SK-MEL-5 (cell line): ENCODE measurements at places on chromosomes 4 and X. TPM values are rescaled to one million over a fixed set of nuclear protein-coding genes. Genes with fewer than 3 reads are reported as not detected.

- DNase-seq, result no peak
Observed at GRCh38 chr4:15423285-15423711, 4.5 kb upstream of the C1QTNF7 start.

Gene CT45A2
- not detected in 2 replicates for total RNA-seq

GRCh38 chr4:181151856-181152255, 1091.3 kb upstream of the TENM3 start:
- no peak for DNase-seq

DNA sequence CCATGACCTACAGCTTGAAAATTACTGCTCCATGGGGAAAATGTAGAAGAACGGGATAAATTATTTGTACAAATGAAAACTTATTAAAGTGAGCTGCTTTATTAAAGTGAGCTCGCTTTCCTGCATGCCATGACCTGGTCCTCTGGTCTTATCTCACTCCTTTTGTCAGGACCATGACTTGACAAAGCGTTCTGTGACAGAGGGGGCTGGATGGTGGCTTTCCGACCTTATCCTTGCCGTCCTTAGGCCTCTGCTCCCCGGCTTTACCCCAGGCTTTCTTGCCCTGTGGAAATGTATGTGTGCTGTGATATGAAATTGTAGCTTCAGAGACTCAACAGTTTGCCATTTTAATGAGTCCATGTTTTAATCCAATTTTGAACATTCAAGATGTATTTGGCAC, 44.0 kb upstream of the FBXW7 start:
- no peak for DNase-seq

DNA sequence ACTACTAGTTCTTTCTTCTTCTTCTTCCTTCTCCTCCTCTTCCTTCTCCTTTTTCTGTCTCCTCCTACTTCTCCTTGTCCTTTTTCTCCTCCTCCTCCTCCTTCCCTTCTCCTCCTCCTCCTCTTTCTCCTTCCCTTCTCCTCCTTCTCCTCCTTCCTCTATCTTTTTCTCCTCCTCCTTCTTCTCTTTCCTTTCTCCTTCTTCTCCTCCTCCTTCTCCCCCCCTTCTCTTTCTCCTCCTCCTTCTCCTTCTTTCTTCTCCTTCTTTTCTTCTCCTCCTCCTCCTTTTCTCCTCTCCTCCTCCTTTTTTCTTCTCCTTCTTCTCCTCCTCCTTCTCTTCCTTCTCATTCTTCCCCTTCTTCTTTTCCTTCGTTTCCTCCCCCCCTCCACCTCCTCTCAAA, 21.8 kb upstream of the NAP1L5 start:
- no peak for DNase-seq

- no peak for DNase-seq
Observed at GRCh38 chr4:138678985-138679746, 336.4 kb upstream of the NOCT start.

DNA sequence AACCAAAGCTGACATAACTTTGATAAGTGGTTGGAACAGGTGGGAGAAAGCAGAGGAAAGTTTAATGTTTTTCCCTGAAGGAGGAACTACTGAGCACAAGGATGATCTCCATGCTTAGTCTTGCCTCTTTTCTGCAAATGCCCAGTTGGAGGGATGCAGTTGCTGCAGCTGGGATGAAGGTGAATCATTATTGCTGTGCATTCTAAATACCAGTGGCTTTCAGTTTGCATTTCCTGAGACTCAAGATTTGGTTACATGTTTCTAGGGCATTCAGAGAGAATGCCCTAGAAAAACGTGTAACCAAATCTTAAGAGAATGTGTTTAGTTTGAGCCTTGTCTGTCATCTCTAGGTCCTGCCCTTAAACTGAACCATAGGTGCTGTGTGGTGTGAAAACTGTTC, 42.2 kb downstream of the METTL14 start:
- DNase-seq, result no peak

GRCh38 chrX:15143050-15143824, 126.6 kb downstream of the ASB9 start:
- DNase-seq, result peak; percentile 64

DNA sequence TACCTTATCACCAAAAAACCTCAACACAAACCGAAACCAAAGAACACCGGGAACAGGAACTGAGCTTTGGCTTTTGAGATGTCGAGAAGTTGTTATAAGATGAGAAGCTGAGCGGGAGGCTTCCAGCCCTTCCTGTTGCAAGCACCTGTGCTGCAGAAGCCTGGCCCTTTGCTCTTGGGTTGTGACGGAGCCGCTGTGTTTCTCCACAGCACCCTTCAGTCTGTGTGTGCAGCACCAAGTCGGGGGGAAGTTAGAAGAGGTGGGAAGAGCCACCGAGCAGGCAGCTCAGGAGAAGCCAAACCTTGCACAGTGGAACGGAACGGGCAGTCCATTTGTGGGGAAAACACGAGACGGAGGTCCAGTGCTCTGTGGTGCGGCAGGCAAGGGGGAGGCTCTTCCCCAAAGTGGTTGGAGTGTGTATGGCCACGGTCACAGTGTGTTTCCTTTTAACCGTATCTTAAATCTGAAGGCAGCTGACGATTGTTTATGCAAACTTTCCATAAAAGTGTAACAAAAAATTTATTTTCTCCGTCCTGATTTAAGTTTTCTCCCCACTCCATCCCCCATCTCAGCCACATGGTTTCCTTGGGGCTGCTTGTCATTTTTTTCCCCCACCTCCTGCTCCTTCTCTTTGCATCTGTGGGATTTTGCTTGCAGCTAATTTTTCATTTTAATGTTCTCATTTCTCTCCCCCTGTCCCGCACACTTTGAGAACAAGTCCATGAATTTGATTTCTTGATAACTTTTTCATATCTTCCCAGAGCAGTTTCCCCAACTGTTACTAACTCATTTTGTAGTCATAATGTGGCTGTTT, 123.7 kb downstream of the STOX2 start:
- no peak for DNase-seq

Gene SEPTIN11
- total RNA-seq, result 43.9 and 47.5 TPM in 2 replicates

DNA sequence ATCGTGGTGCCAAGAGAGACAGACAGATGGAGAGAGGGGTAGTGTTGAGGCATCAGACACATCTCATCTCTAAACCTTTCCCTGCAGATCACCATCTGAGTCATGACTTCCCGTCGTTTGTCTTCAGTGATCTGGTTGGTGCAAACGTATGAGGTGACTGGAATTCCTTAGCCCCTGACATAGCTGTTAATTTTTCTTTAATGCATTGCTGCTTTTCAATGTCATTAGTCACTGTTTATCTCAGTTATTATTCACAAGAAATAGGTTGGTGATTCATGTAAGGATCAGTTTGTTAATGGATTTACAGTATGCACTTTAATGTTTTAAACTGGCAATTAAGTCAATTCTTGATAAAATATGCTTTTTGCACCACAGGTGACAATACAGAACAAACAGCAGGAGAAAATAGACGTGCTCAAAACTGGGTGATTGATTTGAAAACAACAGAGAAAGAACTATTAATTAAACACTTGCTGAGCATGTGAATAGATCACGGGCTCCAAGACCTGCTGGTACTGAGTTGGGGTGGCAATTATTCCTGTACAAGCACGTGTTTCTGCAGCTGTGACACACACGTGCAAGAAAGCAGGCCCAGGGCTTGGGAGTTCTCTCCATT, 1.3 kb upstream of the TMEM154 start:
- no peak for DNase-seq

DNA sequence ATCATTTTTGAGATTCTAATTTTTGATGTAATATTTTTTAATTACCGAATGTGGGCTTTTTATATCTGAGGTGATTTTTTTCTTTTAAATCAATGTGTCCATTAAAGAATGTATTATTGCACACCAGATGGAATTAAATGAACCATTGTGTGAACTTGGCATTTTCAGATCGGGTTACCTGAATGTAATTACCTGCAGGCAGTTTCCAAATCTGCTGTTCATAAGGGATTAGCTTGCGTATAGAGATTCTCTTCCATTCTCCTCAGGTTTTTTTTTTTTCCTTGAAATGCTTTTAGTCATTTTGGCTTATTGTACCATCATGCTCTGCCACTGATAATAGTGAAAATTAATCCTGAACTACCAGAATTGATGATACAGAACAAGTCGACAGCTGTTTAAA, 511.5 kb upstream of the ATOH1 start:
- DNase-seq, result no peak

DNA sequence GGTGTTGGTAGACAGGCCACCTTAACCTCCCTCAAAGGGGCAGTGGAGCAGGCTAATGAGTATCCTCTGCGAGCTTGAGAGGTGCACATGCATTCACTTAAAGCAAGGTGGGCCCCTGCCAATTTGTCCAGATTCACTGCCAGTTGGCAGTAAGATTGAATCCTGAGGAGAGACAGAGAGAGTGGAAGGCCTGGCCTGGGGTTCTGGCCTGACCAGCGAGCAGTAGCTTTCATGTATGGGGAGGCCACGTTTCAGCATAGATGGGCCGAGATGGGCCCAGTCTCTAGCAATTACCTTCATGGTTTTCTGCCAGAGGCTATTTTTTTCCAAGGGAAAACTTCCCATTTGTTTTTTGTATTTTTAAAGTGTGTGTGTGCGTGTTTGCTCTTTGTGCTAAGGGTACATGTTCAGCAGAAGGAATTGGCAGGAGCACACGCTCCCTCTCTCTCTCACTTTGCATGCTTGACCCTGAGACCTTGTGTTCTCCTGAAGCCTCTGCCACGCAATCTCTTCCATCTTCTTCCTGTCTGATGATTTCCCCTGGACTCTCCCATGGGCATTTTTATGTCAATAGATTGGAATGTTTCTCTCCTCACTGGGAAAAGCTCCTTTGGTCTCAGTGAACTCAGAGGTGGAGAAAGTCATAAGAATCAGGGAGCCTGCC, 215.8 kb upstream of the SFRP2 start:
- no peak for DNase-seq

DNA sequence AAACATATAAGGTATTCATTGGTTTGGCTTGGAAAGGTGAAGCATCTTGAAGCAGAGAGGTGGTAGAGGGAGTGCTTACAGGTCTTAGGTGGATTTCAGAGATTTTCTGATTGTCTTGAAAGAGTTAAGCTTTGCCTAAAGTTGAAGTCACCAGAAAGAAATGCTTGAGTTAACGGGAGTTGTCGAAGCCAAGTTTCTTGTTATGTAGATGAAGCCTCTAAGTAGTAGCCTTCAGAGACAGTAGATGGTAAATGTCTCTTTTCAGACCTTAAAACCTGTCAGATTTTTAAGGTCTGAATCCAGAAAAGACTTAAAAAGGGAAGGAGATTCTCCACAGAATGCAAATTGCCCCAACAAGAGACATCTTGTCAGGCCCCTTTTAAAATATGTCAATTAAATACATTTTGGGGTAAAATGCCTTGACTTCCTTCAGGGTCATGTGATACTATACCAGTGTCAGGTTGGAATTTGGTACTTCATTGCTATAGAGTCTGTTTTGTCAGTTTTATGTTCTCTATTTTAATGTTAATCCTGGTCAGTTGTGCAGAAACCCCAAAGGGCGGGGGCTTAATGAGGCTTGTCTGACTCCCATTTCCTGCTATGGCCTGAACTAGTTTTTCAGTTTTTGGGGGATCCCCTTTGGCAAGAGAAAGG, 81.0 kb downstream of the PCDH18 start:
- no peak for DNase-seq

Gene ADGRL3
- total RNA-seq, result 0.08 and 1.0 TPM in 2 replicates

Gene SSX1
- total RNA-seq, result 0.93 and 1.0 TPM in 2 replicates

GRCh38 chr4:6540879-6541278, 34.1 kb upstream of the MAN2B2 start:
- DNase-seq, result no peak

DNA sequence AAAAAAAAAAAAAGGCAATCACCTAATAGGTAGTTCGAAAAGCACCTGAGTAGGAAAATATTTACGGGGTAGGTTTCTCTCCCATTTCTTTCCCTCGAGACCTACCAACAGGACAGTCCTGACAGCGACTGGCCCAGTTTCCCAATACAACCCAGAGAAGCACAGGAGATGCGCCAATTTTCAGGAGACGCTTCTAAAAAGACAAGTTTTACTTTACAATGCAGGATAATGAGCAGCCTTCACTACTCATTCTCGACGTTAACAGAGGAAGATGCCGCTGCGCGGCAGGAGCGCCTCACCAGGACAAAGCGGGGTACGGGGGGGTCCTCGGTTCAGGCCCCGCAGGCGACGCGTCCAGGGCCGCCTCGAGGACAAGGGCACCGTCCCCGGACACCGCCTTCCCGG, 708 bp downstream of the BCLAF3 start:
- no peak for DNase-seq

- no peak for DNase-seq
Observed at GRCh38 chrX:17549107-17549651, 174.2 kb downstream of the NHS start.

Gene SAT1
- total RNA-seq, result 480 and 515 TPM in 2 replicates

DNA sequence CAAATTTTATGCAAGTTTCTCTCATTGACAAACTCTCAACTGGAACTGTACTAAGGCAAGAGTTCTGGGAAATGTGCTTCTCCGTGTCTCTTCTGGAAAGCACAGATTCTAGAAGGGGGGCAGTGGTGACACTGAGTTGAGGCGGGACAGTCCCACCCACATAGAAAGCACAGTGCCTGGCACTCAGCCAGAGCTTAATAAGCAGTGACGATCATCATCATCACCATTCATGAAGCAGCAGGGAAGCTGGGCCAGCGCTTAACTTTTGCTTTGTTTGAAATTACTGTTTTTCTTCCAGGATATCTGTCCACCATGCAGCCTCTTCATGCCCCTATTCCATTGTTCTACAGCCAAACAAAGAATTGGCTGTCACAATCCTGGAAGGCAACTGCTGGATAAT, 60.3 kb downstream of the BEND2 start:
- no peak for DNase-seq

Gene ATP1B4
- total RNA-seq, result not detected in 2 replicates

DNA sequence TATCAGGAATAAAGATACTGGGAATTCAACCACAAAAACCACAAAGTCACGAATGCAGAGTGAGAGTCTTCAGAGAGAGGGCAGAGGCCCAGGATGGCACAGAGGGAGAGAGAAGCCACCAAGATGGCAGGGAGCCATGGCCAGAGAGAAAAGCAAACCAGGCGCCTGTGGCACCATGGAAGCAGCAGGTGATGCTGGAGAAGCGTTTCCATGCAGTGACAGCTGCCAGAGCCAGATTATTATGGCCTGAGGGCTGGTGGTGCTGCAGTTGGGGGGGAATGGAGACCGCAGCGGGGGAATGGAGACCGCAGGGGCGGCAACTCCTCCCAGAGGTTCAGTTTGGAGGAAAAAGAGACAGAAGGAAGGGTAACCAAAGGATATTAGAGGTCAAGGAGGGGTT, 5.8 kb downstream of the TAFAZZIN start:
- DNase-seq, result no peak

GRCh38 chrX:52262195-52262546, 77.5 kb downstream of the MAGED4 start:
- no peak for DNase-seq
